ENCODE measurements at places on chromosomes 12 and 14.

GRCh38 chr14:20458031-20458789 lies 3.0 kb downstream of the PIP4P1 start:
- no peak for DNase-seq

- DNase-seq = no peak
Measured at GRCh38 chr12:113345318-113345717, 10.4 kb upstream of the SLC8B1 start.

- no peak for DNase-seq
Measured at GRCh38 chr12:124809391-124809790, 54.3 kb downstream of the SCARB1 start.

DNA sequence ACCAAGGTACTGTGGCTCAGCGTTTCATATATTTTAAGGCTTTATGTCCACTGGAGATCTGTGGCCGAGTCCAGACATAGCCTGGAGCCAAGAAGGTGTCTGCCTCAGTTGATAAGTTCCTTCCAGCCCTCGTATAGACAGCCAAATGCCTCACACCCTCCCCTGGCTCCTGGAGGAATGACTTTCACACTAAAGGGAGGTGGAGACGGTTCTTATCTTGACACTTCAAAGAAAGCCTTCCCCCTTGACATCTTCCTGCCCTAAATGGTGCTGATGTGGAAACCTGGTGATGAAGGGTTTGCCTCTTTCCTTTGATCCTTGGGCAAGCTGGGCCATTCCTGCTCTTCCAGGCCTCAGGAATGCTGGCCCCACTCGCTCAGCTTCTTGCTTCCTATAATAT lies 474.8 kb upstream of the TBX3 start:
- no peak for DNase-seq

Data from COLO829 (cell line).